ENCODE measurements at places on chromosomes 2 and 18. TPM values are rescaled to one million over a fixed set of nuclear protein-coding genes. Genes with fewer than 3 reads are reported as not detected.

The WNT6 gene
- not detected for total RNA-seq

The SLC5A7 gene
- total RNA-seq, result not detected

The SCN3A gene
- total RNA-seq, result not detected

The CFAP221 gene
- total RNA-seq, result not detected

The PLEKHM3 gene
- 6.4 TPM for total RNA-seq

All from mammary epithelial cell (primary cell).